Small intestine (tissue), 16 donors: ENCODE measurements at places on chromosomes 3 and 15. TPM values are rescaled to one million over a fixed set of nuclear protein-coding genes. Genes with fewer than 3 reads are reported as not detected.

The FBXW12 gene
- 0.16 TPM for polyA plus RNA-seq

The PRR20G gene
- not detected for polyA plus RNA-seq

The PLIN1 gene
- 5.4 TPM for polyA plus RNA-seq

The USP19 gene
- polyA plus RNA-seq, result 20.1 TPM

The ZNF774 gene
- polyA plus RNA-seq, result 0.89 TPM

The UQCC5 gene
- 19.5 TPM for polyA plus RNA-seq

The SKOR1 gene
- polyA plus RNA-seq, result 0.27 TPM

The IL5RA gene
- polyA plus RNA-seq, result not detected

The DTWD1 gene
- polyA plus RNA-seq, result 18.8 TPM

The GP5 gene
- 0.27 TPM for polyA plus RNA-seq

The FEZF2 gene
- polyA plus RNA-seq, result not detected

The ROPN1 gene
- polyA plus RNA-seq, result not detected

The ABHD5 gene
- polyA plus RNA-seq, result 30.0 TPM

The PLSCR4 gene
- 1.6 TPM for polyA plus RNA-seq

The CDCP1 gene
- polyA plus RNA-seq, result 8.4 TPM

The NT5DC2 gene
- polyA plus RNA-seq, result 4.9 TPM

The GOLGA8T gene
- polyA plus RNA-seq, result not detected

The IL17RB gene
- 2.4 TPM for polyA plus RNA-seq

The CYP1A1 gene
- 13.2 TPM for polyA plus RNA-seq

The CLRN1 gene
- polyA plus RNA-seq, result 4.5 TPM

The VIPR1 gene
- polyA plus RNA-seq, result 114 TPM

The C15orf61 gene
- 2.4 TPM for polyA plus RNA-seq

The ALDH1A2 gene
- not detected for polyA plus RNA-seq

The TRIM69 gene
- polyA plus RNA-seq, result 9.4 TPM

The DNASE1L3 gene
- polyA plus RNA-seq, result 2.9 TPM

The NPAP1 gene
- not detected for polyA plus RNA-seq

The GHSR gene
- not detected for polyA plus RNA-seq
